ENCODE measurements at places on chromosomes 4 and X.

DNA sequence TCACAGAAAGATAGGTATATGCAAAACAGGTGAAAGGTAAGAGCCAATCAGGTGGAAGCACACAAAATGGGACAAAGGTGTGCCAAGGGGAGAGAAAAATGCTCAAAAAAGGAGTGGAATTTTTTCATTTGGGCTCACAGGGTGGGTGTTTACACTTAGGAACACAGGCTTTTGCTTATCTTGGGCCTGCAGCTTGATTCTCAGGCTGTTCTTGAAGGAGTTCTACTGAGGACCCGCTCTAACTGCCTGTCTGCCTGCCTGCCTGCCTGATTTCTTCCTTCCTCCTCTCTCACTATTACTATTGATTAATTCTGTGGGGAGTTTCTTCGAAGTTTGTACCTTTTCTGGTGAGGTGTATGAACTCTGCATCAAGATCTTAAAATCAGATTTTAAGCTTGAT is 120.3 kb upstream of the CTSO start:
- no peak for DNase-seq

GRCh38 chr4:76458297-76458696 is 23.3 kb downstream of the SHROOM3 start:
- DNase-seq = no peak

DNA sequence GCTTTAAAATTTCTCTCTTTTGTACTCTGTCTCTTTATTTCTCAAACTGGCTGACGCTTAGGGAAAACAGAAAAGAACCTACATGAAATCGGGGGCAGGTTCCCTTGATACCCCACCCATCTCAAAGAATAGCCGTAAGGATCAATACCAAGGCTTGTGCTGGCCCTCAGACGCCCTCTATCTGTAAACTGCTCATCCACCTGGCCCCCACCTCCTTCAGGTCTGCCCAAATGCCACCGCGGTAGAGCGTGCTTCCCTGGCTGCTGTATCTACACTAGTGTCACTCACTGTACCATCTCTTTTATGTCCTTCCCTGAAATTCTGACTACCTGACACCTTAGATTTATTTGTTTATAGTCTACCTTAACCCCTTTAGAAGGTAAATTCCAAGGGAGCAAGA is 62.8 kb downstream of the SMIM20 start:
- DNase-seq = no peak

DNA sequence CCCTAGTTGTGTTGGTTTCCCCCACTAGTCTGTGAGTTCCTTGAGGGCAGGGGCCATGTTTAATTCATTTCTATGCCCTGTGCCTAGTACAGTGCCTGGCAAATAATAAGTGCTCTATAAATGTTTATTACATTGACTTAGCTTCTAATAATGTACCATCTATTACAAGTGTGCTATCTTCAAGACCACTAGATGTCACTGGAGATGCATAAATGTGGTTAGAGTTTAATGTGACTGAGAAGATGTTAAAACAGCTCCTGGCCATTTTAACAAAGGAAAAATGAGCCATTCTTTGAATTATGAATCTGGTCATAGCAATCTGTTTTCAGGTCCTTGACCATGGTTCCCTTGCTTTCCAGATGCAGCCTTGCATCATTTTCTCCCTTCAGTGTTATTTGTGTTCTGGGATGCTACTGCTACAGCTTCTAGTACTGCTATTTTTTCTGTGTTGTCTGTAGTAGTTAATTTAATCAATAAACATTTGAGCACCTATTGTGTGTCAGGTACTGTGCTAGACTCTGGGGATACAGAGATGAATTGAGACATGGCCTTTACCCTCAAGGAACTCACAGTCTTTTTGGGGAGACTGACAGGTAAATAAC is 43.2 kb downstream of the SLC9A6 start:
- no peak for DNase-seq

GRCh38 chr4:25504932-25505636 is 128.0 kb downstream of the ANAPC4 start:
- DNase-seq = no peak

GRCh38 chr4:113998079-113998478 is 18.6 kb upstream of the ARSJ start:
- no peak for DNase-seq

DNA sequence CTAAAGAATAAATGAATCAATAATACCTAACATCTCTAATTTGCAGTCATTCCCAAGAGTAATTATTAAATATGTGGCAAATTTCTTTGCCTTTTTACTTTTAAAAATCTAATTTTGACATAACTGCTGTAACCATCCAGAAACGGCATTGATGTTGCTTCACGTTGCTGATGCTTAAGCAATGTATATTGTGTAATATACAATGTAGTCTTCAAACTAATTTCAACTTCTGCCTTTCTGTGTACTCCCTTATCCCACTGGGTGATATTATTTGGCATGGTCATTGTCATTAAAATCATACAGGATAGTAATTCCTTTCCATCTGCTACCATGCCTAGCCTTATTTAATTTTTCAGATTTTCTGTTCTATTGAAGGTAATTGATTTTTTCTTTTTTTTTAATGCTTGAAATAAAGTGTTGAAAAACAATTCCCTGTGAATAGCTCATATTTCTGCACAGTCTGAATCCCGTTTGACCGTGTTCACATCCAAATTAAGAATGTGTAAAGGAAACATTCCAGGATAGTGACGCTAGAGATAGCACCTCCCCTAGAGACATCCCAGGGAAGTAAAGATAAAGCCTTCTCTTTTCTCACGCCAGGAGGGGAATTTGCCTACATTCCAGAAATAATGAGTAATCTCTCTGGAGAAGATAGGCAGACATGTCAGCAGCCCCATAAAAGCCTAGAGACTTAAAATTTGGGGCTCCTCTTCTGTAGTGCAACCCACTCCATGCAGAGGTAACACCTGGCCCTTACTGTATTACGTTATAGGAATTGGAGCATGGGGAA is 8.6 kb downstream of the FAM200B start:
- no peak for DNase-seq

GRCh38 chrX:72554448-72555140 is 18.0 kb downstream of the HDAC8 start:
- DNase-seq = peak; percentile 7

GRCh38 chrX:13121020-13121555 is 76.7 kb upstream of the FAM9C start:
- no peak for DNase-seq

DNA sequence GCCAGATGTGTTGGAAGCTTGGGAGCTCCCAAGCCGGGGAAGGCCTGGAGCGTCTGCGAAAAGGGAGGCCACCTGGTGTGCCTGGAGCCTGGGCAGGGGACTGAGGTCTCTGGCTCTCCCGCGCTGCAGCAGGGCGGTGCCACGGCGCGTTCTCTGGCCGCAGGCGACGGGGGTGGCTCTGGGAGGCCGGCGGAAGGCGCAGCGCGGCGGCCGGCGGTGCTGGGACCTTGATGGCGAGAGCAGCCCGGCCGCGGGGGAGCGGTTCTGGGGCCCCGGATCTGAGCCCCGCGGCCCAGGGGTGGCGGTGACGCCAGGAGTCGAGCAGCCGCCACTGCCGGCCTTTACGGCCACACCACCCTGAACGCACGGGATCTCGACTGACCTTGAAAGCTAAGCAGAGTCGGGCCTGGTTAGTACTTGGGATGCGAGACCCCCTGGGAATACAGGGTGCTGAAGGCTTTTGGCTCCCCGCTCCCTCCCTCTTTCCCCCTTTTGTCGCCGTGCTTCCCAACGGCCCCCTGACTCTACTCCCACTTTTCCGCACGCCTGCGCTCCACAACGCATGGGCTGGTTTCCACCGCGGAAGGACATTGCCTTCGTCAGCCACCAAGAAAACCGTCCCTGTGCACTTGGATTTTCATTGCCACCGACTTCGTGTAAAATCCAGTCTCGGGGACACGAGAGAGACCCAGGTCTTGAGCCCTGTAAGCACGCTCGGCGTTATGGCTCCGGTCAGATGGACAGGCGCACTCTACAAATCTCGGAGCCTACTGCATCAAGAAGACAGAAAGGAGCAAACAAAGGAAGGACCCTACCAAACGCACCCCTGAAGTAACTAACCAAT is 9.5 kb downstream of the FRG2 start:
- peak; percentile 5 for DNase-seq

- no peak for DNase-seq
These were observed 11.0 kb upstream of the VSIG1 start for GRCh38 chrX:108033890-108034289.

DNA sequence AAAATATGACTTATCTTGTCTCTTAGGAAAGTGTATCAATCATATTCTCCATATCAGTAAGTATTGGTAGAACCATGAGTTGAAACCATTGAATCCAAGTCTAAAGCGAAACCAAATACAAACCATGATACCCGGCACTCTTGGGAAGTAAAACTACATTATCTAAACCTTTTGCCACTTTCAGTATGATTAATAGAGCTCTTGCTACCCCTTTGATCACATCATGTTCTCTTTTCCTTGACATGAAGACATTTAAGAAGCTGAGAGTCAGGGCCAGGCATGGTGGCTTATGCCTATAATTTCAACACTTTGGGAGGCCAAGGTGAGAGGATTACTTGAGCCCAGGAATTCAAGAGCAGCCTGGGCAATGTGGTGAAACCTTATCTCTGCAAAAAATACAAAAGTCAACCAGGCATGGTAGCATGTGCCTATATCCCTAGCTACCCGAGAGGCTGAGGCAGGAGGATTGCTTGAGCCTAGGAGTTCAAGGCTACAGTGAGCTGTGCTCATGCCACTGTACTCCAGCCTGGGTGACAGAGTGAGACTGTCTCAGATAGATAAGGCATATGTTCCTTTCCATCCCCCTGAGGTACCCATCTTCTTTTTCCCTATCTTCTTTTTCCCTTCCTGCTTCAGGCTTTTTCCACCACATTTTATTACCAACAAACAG is 45.4 kb downstream of the CEP135 start:
- peak; percentile 5 for DNase-seq

- DNase-seq = peak; percentile 38
These were observed 37.4 kb downstream of the MAML3 start for GRCh38 chr4:140116442-140117104.

DNA sequence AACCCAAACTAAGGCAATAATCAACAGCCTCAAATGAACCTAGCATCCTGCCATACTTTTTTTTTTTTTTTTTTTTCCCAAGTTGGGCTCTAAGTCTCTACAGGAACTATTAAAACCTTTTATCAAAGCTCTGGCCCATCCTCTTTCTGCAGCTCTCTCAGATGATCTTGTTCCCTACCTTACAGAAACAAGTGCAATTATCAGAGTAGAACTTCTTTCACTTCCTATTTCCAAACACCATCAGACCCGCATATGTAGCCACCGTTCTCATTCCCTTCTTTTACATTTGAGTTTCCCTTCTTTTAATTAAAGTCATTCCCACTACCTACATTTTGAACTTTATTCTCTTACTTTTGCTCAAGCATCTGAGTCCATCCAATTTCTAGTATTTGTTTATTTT is 690.6 kb downstream of the DMD start:
- DNase-seq = no peak

DNA sequence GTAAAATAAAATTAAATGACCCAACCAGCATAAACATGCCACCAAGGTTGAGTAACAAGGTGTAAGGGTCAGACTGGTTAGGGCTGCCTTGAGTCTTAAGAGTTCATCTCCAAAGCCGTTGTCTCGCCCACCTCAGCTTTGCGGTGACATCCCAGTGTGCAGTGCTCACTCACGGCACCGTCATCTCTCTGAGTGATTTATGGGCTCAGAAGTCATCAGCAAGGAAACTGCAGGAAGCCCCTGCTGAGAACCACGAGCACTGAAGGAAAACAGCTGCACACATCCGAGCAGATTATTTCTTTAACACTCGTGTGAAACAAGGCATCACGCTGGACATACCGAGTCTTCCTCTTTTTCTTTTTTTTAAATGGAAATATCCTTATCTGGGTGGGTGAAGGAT is 411.1 kb downstream of the TRIML1 start:
- DNase-seq = no peak

DNA sequence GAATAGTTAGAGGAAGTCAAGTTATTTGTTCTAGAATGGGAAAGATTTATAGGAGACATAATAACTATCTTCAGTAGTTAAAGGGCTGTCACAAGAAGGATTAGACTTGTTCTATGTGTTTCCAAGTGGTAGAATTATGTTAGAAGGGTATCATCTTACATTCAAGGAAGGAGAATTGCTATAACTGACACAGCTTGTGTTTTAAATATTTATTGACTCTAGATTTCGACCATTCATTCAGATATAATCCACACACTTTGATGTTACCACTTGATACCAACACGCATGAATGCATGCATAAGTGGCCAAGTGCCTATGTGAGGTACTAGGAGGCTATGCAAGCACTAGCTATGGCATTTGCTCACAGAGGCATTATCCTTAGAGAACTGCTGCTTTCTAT is 122.7 kb downstream of the CCNB3 start:
- DNase-seq = no peak

- DNase-seq = no peak
These were observed 72.6 kb downstream of the UCHL1 start for GRCh38 chr4:41329361-41329760.

DNA sequence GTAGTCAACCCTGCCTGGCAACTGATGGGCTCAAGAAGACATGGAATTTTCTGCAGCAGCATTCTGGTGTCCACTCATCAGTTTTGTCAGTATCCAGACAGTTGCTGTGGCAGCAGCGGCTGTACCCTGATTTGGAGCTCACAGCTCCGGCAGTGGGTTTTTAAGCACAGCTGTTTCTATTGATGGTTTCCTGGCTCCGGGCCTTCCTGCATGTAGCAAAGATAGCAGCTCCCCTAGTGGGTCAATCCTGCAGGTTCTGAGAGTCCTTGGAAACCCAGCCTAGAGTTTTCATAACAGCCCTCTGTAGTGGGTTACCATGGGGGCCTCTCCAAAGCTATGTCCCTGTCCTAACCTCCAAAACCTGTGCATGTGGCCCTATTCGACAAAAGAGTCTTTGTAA is 84.0 kb upstream of the ATP6AP2 start:
- DNase-seq = no peak

DNA sequence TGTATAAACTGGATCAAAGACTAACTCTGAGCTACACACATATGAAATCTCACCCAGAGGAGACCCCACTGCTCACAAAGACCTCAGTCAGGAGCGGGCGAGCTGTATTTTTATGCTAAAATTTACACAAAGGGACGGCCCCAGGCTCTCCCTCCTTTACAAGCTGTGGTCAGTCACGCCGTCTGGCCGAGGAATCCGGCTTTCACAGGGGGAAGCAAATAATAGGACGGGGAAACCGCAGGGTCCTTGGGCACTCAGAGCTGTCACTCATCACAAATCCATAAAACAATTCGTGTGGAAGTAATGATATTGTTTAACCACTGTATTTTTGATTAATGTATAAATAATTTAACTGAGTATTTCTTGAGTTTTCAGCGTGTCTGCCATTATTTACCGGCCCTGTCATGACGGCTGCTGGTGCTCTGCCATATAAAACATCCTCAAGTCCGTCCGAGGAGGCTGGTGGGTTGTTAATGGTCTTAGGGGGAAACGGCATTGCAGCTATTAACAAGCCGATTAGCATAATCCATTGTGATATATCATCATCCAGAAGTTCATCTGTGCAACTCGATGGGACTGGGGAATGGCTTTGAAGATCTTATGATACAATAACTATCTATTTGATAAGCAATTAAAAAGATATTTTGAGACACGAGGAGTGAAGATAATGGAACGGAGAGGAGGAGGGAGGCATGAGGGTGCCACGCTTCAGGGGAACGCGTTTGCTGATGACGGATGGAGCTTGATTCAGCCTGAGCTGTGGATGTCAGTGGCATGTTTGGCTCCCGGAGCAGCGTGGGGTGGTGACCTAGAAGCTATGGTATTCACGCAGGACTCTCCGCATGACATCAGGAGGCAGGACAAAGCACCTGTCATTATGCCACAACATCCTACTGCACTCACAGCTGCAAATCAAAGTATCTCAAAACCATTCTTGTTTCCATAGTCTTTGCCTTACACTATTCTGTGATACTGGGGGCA is 150.9 kb downstream of the SHOX start:
- DNase-seq = no peak

GRCh38 chrX:118353081-118353850 is 7.4 kb downstream of the WDR44 start:
- no peak for DNase-seq

Data from activated CD4-positive, alpha-beta T cell treated with anti-CD3 and anti-CD28 coated beads for 48 hours (primary cell).